ENCODE measurements at places on chromosomes 12 and 14. TPM values are rescaled to one million over a fixed set of nuclear protein-coding genes. Genes with fewer than 3 reads are reported as not detected.

OR6C70 gene
- not detected for total RNA-seq

GRCh38 chr14:103524002-103524935 is 1.6 kb upstream of the CKB start:
- DNase-seq, result no peak

DNA sequence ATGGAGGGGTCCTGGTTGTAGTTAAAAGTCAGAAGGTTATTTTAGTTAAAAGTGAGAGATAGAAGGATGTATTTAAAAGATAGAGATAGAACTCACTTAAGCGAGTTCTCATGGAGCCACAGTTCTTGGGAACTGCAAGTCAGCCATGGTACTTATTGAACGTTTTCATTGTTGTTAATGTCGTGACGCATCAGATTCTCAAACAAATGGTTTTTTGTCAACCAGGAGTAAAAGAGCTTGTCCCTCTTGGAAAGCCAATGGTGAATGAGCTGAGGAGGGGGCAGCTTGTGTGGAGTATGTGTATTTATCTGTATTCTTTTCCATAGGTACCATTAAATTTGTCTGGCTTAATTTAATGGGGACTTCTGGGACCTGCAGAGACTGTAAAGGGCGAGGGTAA is 68.6 kb downstream of the FIGNL2 start:
- DNase-seq, result no peak

DNA sequence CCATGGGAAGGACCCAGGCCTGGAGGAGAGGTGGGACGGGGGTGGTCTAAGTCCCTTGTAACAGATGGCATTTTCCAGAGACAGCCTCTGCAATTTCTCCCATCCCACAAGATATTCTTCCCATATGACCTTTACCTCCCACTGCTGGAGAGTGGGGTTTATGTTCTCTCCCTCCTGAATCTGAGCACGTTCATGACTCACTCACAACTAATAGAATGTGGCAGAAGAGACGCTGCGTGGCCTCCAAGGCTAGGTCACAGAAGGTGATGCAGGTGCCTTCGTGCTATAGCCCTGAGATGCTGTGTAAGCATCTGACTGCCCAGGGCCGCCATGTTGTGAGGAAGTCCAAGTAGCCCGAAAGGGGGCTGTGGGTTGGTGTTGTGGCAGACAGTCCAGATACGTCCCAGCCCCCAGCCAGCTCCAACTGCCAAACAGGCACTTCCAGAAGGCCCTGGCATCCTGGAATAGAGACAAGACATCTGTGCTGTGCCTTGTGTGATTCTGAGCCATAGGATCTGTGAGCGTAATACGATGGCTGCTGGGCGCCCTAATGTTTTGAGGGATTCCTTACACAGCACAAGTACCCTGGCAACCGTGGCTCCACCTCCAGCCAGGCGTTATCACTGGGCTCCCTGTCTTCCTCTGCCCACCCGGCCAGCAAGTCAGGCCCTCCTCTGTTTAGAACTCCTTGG is 56.1 kb upstream of the NCOR2 start:
- DNase-seq, result no peak

GRCh38 chr12:132275110-132275531 is 54.3 kb downstream of the GALNT9 start:
- no peak for DNase-seq

DNA sequence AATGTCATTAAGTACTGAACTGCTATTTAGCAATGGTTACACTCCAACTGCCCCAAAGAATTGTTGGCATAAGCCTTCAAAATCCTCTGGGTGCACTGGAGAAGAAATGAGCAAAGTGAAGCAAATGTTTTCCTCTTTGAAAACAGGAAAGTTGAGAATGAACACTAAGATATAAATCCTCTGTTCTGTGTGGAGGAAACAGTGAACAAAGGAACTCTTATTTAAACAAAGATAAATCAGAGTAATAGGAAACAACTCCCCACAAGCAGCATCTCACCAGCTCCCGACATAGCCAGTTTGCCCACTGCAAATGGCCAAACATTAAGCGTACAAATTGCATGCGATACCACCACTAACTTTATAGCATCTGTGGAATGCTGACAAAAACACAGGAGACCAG is 54.0 kb downstream of the BCAT1 start:
- no peak for DNase-seq

DNA sequence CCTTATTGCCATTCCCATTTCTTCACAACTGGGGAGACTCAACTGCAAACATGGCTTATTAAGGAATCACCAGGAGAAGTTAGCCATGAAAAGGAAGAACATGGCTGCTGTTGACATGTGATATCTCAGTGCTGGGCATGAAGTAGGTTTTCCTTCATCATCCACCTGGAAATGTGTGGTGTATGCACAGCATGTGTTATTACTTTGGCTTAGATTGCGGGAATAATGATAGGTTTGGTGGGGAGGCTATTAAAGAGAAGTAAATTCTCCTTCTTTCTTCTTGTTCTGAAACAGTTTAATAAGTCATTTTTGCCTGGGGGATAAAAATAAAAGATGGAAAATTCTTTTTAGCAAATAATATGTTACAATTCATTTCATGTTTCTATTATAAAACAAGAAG is 23.7 kb upstream of the CLEC14A start:
- no peak for DNase-seq

DNA sequence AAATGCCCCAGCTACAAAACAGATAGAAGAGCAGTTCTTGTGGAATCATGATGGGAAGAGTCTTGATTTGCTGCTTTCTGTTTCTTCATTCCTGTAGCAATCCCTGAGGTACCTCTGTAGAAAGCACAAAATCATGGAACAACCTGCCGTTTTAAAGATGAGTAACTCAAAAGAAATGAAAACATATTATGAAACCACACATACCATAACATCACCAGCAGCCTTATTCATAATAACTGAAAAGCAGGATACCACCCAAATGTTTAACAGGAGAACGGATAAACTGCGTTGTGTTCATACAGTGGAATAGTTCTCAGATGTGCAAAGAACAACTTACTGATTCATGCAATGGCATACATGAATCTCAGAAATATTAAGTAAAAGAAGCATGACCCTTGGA is 188.1 kb downstream of the RGS6 start:
- DNase-seq, result no peak

DNA sequence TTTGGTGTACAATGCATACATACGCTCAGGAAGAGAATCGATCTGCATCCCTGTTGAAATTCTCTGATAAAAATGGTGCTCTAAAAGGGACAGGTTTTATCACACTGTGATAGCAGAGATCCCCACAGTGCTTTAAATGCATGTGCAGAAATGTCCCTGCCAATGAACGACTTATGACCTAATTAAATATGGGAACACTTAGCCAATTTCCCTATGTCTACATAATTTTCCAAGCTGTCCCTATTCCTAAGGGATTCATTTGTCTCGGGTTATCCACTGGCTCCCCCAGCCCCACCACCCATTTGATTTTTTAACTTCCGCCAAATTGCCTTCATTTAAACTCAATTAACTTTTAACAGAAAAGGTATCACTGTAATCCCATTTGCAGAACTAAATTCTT is 284.6 kb downstream of the TMEM132D start:
- DNase-seq, result no peak

DNA sequence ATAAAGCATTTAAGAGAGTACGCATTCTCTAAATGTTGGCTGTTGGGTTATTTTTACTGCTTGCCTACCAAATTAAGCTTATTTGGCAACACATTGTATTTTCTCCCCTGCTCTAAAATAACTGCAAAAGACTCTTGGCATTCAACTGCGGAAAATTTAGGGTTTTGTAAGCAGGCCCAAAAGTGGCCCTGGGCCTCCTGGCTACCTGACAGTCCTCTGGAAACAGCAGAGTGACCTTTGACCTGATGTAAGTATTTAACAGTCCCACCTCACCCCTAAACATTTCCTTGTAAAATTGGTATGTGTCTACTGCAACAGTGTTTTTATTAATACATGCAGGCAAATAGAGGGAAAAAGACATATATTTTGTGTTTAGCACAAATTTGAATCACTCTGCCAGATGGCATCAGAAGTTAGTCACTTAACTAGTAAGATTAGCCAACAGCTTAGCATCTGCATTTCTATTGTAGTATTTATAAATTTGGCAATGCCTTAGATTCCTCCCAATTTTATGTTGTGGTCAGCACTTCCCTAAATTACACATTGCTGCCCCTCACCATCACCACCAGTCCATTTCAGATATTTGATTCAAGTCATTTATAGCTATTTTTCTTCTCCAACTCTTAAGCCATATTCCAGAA is 11.2 kb downstream of the LLPH start:
- DNase-seq, result no peak

- no peak for DNase-seq
Observed at GRCh38 chr14:101246894-101247841, 314.1 kb upstream of the DIO3 start.

TEAD4 gene
- total RNA-seq, result 3.7 TPM

- no peak for DNase-seq
Observed at GRCh38 chr14:54343272-54344121, 53.3 kb upstream of the CDKN3 start.

DNA sequence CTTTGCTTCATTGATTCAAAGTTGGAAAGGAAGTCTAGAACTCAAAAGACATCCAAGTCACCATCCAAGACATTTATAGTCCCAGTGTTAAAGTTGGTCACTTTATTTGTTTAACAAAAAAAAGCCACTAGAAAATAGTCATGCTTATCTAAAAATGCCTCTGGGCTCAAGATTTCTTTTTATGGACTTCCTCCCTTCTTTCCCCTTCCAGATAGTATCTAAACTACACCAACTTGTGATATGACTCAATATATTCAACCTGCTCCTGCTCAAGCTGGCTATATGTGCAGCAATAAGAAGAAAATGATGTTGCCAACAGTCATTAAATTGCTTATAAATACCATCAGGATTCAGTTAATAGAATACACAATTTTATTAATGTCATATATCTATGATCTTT is 1177.1 kb downstream of the FLRT2 start:
- DNase-seq, result no peak

DNA sequence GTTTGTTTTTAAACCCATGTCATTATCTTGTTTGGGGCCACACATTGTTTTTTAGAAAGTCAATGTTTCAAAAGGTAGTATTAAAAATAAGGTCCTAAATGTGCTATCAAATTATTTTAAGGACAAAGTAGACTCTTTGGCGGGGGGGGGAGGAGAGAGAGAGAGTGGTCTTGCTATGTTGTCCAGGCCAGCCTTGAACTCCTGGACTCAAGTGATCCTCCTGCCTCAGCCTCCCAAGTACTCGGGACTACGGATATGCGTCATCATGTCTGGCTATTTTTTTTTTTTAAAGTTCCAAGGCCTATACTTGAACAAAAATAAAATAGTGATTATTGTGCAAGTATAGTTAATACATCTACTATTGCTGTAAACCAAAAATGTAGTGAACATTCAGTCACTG is 26.2 kb downstream of the PAWR start:
- no peak for DNase-seq

GRCh38 chr12:94255428-94255827 is 107.1 kb downstream of the PLXNC1 start:
- no peak for DNase-seq

DNA sequence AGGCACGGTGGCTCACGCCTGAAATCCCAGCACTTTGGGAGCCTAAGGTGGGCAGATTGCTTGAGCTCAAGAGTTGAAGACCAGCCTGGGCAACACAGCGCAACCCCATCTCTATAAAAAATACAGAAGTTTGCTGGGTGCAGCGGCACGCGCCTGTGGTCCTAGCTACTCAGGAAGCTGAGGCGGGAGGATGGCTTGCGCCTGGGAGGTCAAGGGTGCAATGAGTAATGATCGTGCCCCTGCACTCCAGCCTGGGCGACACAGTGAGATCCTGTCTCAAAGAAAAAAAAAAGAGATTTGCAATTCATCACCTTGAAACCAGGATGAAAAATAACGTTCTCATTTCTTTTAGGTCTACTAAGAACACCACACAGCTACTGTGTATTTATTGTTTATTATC is 4.0 kb downstream of the STX2 start:
- no peak for DNase-seq
